CD4-positive, alpha-beta T cell treated with Interleukin-6 for 4 hours (primary cell): ENCODE measurements at places on chromosomes 4 and X.

- DNase-seq = no peak
Observed at GRCh38 chr4:55431710-55432336, 36.1 kb downstream of the TMEM165 start.

GRCh38 chr4:4477391-4477790 lies 64.5 kb downstream of the STX18 start:
- DNase-seq = no peak

DNA sequence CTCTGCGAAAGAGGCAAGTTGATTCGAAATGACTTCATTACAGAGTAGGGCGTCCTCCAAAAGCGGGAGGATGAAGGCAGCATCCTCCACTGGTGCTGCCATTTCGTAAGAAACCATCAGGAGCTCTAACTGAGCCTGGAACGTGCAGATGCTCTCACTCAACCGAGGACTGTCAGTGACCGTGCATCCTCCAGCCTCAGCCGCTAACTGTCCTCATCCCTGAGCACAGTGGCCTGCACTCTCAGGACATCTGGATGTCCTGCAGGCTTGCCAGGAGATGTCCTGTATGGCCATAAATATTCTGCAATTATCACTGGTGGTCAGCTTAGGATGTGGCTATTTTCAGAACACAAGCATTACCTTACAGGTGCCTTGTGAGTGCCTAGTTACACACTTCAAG lies 107.1 kb upstream of the ADRA2C start:
- DNase-seq = no peak

DNA sequence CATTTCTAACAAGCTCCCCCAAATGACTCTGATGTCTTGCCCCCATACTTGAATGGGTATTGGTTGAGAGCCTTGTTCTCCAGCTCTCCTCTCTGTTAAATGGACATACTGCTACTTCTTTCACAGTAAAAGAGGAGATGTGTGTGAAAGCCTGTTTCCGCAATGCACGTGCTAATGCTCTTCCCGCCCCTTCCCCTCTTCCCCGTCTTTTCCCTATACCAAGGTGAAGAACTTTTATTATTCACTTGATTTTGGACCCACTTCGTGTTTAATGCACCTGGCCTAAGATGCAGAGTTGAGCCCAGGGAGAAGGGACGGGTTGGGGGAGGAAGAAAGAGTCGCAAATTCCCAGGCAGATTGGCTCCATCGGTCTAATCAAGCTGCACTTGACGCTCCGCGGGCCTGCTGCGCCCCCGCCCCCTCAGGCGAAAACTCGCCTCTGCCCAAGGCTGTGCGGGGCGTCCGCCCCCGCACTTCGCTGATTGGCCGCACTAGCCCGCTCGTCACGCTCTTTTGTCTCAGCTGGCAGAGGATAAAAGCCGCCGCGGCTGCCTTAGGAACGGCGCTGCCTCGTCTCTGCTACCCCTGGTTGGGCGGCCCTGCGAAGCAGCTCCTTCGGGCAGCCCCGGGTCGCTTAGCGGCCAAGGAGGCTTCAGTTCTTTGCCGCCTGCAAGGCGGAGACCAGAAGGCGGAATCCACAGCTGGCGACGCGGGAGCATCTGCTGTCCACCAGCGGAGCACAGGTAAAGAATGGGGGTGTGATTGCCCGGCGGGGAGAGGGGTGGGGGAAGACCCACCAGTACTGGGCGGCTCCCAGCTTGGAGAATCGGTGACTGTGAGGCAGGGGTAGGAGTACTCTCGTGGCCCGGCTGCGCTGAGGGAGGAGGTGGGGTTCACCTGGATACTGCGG lies at the start of gene ZCCHC12:
Gene ZCCHC12, plus strand, starts transcription at position 562 of the 910 bp plus-strand sequence. CDS start 1,421 bp downstream, outside the sequence.
- DNase-seq = peak; percentile 64

DNA sequence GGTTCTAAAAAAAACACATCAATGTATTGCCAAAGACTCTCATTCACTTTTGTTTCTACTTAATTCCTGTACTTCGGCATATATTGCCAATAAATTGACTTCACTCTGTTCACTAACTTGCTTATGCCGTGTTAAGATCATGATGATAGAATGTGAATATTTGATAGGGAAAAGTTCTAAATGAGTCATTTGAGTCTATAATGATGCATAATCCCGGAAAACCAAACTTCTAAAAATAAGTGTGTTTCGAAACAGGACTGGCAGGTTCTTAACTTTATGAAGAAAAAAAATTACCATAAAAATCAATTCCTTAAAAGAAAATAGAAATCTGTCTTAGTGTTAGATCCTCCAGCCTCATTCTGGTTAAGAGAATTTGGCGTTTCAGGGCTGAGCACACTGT lies 387.5 kb upstream of the FTHL17 start:
- DNase-seq = no peak

DNA sequence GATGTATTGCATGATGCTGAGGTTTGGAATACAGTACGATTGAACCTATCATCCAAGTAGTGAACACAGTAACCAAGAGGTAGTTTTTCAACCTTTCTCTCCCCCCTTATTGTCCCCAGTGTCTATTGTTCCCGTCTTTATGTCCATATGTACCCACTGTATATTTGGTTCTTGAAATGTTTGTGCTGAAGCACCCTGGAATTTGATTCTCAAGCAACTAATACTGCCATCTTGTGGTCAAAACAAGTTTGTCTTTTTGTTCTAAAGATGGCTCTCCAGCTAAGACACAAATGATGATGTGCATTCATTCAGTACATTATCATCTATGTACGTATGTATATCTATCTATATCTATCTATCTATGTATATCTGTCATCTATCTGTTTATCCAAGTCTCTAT lies 33.5 kb upstream of the DCX start:
- DNase-seq = no peak

- peak; percentile 34 for DNase-seq
Observed at GRCh38 chrX:69493193-69493592, 10.9 kb upstream of the NALF2 start.

DNA sequence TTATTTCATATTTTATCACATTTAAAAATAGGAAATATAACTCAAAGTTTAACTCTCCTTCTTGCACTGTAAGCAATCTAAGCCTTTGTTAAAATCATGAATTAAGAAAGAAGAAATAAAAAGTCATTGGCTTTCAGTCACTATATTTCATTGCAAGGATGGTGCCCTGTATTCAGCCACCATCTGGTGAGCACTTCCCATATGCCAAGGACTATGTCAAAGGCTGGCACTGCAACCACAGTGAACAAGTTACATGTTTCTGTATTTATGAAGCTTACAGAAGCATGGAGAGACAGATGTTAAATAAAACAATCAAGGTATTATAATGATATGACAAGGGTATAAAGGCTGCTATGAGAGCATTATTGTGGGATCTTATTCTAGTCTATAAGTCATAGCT lies 68.6 kb downstream of the PRKG2 start:
- no peak for DNase-seq

- no peak for DNase-seq
Observed at GRCh38 chr4:156109943-156110900, 156.6 kb upstream of the CTSO start.
